ENCODE measurements at places on chromosomes 1 and 21. TPM values are rescaled to one million over a fixed set of nuclear protein-coding genes. Genes with fewer than 3 reads are reported as not detected.

GRCh38 chr1:158681606-158682005 lies 4.9 kb downstream of the SPTA1 start:
- no peaks in the 10 kb centered on the region for H3K4me1 ChIP-seq
- H3K36me3 ChIP-seq: no peaks in the 10 kb centered on the region
- no peak overlapping the region for H3K27ac ChIP-seq
- no peak overlapping the region for H3K4me3 ChIP-seq
- H3K27me3 ChIP-seq: no peaks in the 10 kb centered on the region

TAL1 gene
- 12.9 TPM for total RNA-seq

GRCh38 chr21:15893902-15894301 lies 164.1 kb downstream of the USP25 start:
- H3K36me3 ChIP-seq: no peaks in the 10 kb centered on the region
- H3K27me3 ChIP-seq: no peaks in the 10 kb centered on the region
- DNase-seq: no peak
- no peak overlapping the region for H3K27ac ChIP-seq
- H3K4me3 ChIP-seq: no peak overlapping the region

COL24A1 gene
- total RNA-seq: 0.77 TPM

CA6 gene
- not detected for total RNA-seq

- no peak overlapping the region for H3K27ac ChIP-seq
- H3K36me3 ChIP-seq: no peaks in the 10 kb centered on the region
- no peaks in the 10 kb centered on the region for H3K4me1 ChIP-seq
- no peaks in the 10 kb centered on the region for H3K27me3 ChIP-seq
These were observed 121.5 kb downstream of the OLFML2B start for GRCh38 chr1:161902182-161902581.

RGS5 gene
- 32.7 TPM for total RNA-seq

TEX38 gene
- not detected for total RNA-seq

TDRD5 gene
- total RNA-seq: 0.14 TPM

GSTM1 gene
- total RNA-seq: 65.0 TPM

OR6N1 gene
- total RNA-seq: not detected

GRCh38 chr1:99645203-99645602 lies 710 bp upstream of the PALMD start:
- H3K4me1 ChIP-seq: peaks cover 10% of the 10 kb centered on the region
- DNase-seq: no peak
- no peak overlapping the region for H3K4me3 ChIP-seq
- H3K27me3 ChIP-seq: no peaks in the 10 kb centered on the region
- no peaks in the 10 kb centered on the region for H3K36me3 ChIP-seq

GRCh38 chr21:46562964-46563607 lies 41.8 kb downstream of the S100B start:
- no peak overlapping the region for H3K27ac ChIP-seq
- H3K36me3 ChIP-seq: peaks cover 97% of the 10 kb centered on the region
- H3K4me1 ChIP-seq: peaks cover 17% of the 10 kb centered on the region
- no peak overlapping the region for H3K4me3 ChIP-seq
- no peak for DNase-seq

DNA sequence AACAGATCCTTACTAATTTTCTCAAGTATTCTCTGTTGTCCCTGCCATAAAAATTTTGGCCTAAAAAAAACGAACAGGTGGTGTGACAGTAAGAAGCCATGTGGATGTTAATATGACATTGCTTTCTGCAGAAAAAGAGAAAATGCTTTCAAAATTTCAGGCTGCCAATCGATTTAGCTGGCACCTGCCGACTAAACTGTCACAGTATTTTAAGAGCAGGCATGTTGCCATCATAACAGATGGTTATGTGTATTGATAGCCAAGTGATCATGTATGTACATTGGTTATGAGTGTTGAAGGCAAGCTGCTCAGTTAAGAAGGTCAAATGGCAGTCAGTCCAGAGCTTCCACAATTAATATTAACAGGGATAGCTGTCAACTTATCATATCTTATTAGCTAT lies 1017.0 kb downstream of the MRPL39 start:
- no peaks in the 10 kb centered on the region for H3K4me1 ChIP-seq
- DNase-seq: no peak
- no peak overlapping the region for H3K4me3 ChIP-seq
- no peaks in the 10 kb centered on the region for H3K27me3 ChIP-seq
- no peak overlapping the region for H3K27ac ChIP-seq
- H3K36me3 ChIP-seq: no peaks in the 10 kb centered on the region

DNA sequence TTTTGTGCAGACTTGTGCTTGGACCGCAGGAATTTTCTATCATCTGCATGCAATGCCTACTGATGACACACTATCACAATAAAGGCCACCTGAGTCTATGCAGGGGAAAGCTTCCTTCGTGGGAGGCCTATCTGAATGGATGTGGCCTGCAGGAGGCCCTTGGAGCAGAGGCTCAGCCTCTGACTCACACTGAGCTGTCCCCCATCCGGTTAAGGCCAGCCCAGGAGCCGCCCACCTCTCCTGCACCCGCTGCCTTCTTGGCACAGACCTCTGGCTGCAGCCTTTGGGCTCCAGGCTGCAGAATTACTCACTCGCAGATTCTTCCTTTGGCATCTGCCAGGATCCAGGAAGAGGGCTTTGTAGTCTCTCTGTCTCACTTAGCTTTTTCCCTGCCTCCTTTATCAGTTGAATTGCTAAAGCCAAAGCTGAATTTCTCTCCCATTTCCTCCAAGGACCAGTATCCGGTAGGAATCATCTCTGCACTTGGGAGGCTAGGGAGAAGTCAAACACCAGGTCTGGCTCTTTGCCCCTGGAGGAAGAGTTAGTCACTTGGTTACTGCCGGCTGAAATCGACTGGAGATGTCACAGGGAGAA lies 65.1 kb upstream of the JUN start:
- no peak overlapping the region for H3K4me3 ChIP-seq
- no peak for DNase-seq
- H3K27me3 ChIP-seq: no peaks in the 10 kb centered on the region
- peak overlapping the region; percentile 3 for H3K27ac ChIP-seq
- H3K36me3 ChIP-seq: no peaks in the 10 kb centered on the region

PCNX2 gene
- total RNA-seq: 21.6 TPM

DNA sequence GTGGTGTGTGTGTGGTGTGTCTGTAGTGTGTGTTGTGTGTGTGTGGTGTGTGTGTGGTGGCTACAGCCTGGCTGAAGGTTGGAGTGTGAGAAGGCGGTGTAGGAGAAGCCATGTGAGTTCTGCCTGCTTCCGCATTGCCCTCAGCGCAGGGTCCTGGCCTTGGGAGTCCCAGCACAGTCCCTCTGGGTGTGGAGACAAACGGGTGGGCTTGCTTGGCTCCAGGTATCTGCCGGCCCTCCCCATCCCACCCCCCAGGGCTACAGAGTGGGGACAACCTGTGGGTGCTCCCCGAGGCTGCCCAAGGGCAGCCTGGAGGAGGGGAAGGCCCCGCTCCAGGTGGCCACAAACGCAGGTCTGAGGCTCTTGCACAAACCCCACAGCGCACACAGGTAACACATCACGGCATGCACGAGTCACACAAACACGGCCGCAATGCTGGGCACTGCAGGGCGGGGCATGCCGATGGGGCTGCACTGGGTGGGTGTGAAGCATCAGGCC lies 31.7 kb upstream of the ADARB1 start:
- H3K27me3 ChIP-seq: no peaks in the 10 kb centered on the region
- no peak overlapping the region for H3K4me3 ChIP-seq
- no peak for DNase-seq
- H3K4me1 ChIP-seq: no peaks in the 10 kb centered on the region
- no peak overlapping the region for H3K27ac ChIP-seq

DNA sequence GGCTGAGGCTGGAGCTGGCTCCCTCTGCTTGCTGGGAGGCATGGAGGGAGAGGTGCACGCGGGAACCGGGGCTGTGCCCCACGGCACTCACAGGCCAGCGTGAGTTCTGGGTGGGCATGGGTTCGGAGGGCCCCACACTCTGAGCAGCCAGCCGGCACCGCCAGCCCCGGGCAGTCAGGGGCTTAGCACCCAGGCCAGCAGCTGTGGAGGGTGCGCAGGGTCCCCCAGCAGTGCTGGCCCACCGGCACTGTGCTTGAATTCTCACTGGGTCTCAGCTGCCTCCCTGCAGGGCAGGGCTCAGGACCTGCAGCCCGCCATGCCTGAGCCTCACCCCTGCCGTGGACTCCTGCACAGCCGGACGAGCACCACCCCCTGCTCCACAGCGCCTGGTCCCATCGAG lies 164.9 kb upstream of the PLD5 start:
- H3K4me1 ChIP-seq: no peaks in the 10 kb centered on the region
- DNase-seq: no peak
- no peak overlapping the region for H3K27ac ChIP-seq
- H3K36me3 ChIP-seq: no peaks in the 10 kb centered on the region
- no peaks in the 10 kb centered on the region for H3K27me3 ChIP-seq
- no peak overlapping the region for H3K4me3 ChIP-seq

- H3K36me3 ChIP-seq: peaks cover 98% of the 10 kb centered on the region
- DNase-seq: no peak
- H3K4me3 ChIP-seq: no peak overlapping the region
- no peaks in the 10 kb centered on the region for H3K4me1 ChIP-seq
- no peak overlapping the region for H3K27ac ChIP-seq
These were observed 66.1 kb upstream of the FAM3B start for GRCh38 chr21:41250519-41250918.

DNA sequence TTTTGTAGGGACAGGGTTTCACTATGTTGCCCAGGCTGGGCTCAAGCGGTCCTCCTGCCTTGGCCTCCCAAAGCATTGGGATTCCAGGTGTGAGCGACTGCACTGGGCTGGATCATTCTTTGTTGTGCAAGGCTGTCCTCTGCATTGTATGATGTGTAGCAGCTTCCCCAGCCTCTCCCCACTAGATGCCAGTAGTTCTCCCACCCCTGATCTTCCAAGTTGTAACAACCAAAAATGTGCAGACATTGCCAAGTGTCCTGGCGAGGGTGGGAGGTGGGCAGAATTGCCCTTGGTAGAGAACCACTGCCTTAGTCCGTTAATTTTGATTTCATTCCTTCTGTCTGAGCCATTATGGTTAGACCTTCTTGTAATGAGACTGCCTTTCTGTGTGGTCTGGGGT lies 7.2 kb downstream of the GALNT2 start:
- H3K4me1 ChIP-seq: no peaks in the 10 kb centered on the region
- no peak overlapping the region for H3K27ac ChIP-seq
- no peak for DNase-seq

GRCh38 chr1:95326023-95326422 lies 92.0 kb downstream of the RWDD3 start:
- no peaks in the 10 kb centered on the region for H3K27me3 ChIP-seq
- no peak overlapping the region for H3K27ac ChIP-seq
- H3K4me3 ChIP-seq: no peak overlapping the region
- DNase-seq: no peak
- no peaks in the 10 kb centered on the region for H3K36me3 ChIP-seq

LAMB3 gene
- total RNA-seq: 3.4 TPM

Measured in spleen (tissue), 13 donors.